AG20443 (cell line): ENCODE measurements at places on chromosomes 1 and 21.

DNA sequence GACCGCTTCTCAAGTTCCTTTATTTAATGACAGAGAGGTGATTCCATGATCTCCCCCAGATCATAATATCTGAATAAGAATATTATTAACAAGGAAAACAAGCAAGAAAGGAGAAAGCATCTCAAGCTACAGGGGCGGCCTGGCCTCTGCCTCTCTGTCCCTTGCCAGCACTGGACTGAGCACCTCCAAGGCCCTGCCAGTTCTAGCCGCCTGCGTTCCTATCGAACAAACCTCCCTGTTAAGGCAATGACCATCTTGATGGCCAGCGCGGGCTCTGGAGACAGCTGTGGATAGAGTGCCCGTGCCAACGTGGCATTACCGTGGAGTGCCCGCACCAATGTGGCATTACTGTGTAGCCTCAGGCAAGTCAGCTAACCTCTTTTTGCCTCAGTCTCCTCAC lies 84.8 kb downstream of the NPHP4 start:
- DNase-seq = no peak

DNA sequence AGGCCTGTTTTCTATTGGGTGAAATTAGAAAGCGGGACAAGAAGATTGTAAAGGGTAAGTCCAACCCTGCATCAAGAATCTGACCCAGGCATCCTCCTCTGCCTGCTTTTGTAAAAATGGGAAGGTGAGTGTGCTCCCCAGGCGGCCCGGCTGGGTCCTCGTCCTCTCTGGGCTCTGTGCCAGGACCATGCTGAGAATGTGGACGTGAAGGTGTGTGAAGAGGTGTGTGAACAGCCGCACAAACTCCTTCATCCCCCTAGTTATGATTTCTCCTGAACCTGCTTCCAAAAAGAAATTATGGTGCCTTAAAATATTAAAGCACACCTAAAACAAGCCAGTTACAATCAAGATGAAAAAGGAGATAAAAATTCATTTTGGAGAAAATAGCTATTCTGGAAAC lies 185.7 kb downstream of the IGSF21 start:
- DNase-seq = no peak

DNA sequence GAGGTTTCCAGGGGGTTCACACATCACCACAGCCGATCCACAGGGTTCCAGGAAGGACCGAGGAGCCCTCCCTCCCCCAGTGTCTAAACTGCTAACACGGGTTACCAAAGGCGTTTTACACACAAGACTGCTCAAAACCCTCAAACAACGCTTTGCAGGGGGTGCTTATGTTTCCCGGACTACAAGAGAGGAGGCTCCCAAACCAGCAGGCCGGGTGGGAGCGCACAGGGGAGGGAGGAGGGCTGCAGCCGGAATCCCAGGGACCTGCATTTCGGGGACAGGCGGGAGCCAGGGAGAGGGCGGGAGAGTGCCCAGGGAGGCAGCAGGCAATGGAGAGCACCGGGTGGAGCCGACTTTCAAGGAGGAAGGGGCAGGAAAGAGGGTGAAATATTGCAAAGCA lies 50.8 kb downstream of the ACBD3 start:
- no peak for DNase-seq

GRCh38 chr1:112788561-112788960 lies 73.4 kb upstream of the PPM1J start:
- no peak for DNase-seq

DNA sequence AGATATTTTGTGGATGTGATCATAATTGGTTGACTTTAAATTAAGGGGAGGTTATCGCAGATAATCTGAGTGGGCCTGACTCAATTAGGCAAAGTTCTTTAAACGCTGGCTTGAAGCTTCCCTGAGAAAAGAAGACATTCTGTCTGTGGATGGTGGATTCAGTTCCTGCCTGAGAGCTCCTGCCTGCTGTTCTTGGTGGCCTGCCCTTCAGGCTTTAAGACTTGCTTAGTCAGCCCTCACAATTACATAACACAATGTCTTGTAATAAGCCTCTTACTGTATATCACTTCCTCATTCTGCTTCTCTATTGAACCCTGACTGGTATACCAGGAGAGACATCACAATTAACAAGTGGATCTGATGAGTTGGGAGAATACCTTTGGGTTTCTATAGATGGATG lies 50.2 kb downstream of the KCNJ6 start:
- DNase-seq = no peak

DNA sequence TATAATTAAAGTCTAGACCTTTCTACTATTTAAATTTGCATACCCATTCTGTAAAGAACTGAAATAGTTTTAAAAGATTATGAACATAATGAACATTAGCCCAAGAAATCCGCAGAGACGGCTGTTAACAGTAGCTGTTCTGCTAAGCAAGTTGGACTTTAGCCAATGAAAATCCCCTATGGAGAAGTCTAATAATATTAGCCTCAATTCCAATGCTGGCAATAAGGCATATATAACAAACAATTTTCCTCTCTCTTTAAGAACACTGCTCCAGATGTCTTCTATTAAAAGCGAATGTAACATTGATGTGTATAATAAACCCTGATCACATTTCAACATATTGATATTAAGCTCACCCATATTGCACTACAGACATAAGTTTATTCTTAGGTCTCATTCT lies 221.3 kb upstream of the KCTD3 start:
- DNase-seq = no peak

DNA sequence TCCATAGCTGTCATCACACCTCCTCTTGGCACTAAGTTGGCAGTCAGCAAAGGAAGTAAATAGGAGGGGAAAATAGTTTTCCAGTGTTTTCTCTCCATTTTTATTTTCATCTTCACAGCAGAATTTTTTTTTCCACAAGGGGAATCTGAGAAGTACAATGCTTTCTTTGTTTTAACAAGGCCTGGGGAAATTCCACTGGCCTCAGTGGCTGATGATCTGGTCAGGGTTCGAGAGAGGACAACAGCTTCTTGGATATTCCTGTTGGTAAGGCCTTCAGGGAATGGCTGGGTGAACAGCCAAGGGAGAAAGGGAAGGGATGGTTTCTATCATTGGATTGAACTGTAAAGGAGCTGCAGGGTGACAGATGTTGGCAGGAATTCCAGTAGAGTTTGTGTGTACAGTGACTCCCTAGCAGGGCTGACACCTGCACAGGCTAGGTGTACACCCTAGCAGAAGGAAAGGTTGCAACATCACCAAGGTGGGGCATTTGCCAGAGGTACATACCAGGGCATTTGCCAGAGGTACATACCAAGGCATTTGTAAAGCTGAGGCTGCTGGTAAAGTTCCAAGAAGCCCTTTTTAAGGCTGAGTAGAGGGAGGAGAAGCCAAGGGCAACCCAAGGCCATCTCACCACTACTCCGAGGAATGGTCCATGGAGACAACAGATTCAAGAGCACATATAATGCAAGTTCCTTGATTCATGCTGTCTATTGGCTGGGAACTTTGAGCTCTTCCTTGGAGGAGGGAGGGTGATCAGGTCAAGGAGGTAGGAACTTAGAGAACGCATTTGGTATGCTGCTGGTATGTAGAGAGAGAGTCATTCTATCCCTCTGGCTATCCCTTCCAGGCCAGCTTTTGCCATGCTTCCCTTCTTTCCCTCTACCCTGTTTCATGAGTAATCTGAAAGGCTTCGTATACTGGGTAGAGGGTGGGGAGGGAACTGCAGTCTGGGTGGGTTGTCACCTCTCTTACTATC lies 3.1 kb downstream of the GJA5 start:
- DNase-seq = no peak

GRCh38 chr21:36828208-36828607 lies 129.3 kb downstream of the SIM2 start:
- no peak for DNase-seq

DNA sequence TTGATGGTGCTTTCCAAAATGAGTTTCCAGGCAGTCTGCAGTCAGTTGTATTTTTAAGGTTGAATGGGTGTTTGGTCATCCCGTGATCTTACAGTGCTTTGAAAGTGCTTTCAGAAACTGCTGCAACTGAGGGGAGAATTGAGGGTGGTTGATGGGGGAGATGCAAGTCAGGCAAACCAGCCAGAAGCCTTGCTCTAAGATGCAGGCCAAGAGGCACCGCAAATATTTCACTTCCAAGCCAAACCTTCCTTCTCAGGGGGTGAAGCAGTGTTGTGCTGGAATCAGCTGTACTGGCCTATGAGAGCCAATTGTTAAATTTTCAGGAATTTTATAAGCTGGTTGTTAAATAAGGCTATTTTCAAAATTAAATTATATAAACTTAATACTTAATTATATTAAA lies 151.6 kb downstream of the KCNJ6 start:
- no peak for DNase-seq

GRCh38 chr1:212218911-212219310 lies 66.3 kb upstream of the PPP2R5A start:
- peak; percentile 82 for DNase-seq
